Cortex of kidney (tissue), 1 donor: ENCODE measurements at places on chromosomes 7 and 10.

DNA sequence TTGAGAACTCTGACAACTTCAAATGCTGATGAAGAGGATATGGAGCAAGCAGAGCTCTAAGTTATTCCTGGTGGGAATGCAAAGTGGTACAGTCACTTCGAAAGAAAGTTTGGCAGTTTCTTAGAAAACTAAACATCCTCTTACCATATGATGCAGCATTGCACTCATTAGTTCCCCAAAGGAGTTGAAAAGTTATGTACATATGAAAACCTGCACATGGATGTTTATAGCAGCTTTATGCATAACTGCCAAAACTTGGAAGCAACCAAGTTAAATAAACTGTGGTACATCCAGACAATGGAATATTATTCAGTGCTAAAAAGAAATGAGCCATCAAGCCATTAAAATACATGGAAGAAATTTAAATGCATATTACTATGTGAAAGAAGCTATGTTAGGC, 779.3 kb upstream of the COBL start:
- no peak for DNase-seq

- no peak for DNase-seq
These were observed 475.1 kb downstream of the PARD3 start for GRCh38 chr10:34339816-34340553.

- DNase-seq = no peak
These were observed 1211.2 kb upstream of the SORCS1 start for GRCh38 chr10:108375691-108376090.

DNA sequence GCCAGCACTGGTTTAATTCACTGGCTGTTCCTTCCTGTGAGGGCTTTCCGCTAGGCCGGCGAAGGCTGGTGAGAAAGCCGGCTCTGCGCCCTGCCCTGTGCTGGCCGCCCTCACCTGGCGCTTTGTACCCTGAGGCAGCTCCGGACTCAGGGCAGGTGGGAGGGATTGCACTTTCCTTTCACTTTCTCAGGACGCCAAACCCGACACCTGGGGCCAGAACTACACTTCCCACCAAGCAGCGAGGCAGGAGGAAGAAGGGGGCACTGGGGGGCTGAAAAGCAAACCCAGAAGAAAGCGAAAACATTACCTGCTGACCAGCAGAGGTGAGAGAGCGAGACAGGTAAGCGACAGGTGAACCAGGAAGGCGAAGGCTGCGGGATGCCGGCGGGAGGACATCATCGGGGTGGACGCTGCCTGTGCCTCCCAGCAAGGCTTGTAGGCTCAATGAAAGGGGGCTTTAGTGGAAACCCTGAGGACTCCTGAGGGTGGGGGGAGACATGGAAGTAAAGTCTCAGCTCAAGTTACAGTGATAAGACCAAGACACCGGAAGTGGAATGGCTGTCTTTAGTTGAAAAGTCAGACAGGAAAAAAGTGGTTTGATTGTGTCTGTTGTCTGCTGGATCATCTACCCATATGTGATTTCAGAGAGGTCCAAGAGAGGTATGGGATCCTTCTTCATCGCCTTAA, at the start of gene RAB19:
TSS of gene RAB19 (plus strand) at position 181 of the 687 bp plus-strand sequence. CDS start 3,589 bp downstream, outside the sequence.
- DNase-seq = peak; percentile 9

- no peak for DNase-seq
These were observed 41.1 kb downstream of the WIPI2 start for GRCh38 chr7:5231116-5231515.

DNA sequence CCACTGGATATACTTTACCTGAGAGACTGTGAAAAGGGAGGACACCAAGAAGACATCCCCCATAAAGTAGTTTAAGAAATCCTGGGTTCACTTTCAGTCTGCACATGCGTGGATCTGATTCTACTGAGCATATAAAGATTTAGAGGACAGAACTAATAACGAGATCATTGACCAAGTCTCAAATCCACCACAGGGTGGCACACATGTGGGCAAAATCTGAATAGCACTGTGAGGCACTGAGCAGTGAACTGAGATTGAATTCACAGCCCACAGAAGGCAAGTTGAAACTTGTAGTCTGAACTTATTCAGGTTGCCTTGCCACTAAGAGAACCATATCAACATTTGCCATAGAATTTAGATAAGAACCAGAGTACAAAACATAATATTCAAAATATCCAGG, 818.6 kb downstream of the GRID1 start:
- DNase-seq = no peak

- DNase-seq = no peak
These were observed 19.1 kb downstream of the ADAM8 start for GRCh38 chr10:133257489-133258065.

DNA sequence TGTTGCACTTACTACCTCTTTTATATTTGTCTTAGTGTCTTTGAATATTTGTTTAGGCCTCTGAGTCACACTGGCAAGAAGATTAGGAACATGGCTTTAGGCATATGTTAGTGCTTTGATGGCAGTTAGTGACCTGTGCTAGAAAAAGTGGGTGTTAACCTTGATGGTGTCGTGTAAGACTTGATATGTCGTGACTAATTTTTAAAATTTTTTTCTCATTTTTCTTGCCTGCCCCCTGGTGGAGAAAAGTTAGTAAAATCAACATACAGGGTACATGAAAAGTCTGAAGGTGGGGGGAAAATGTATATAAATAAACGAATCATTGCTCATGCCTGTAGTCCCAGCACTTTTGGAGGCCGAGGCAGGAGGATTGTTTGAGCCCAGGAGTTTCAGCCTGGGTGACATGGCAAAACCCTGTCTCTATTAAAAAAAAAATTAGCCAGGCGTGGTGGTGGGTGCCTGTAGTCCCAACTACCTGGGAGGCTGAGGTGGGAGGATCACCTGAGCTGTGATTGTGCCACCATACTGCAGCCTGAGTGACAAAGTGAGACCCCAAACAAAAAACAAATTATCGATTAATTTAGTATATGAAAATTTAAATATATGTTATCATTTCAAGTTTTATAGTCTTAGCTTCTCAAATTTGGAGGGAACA, 44.6 kb downstream of the TAX1BP1 start:
- no peak for DNase-seq

GRCh38 chr10:79420974-79421688, 24.3 kb downstream of the ZCCHC24 start:
- DNase-seq = no peak

DNA sequence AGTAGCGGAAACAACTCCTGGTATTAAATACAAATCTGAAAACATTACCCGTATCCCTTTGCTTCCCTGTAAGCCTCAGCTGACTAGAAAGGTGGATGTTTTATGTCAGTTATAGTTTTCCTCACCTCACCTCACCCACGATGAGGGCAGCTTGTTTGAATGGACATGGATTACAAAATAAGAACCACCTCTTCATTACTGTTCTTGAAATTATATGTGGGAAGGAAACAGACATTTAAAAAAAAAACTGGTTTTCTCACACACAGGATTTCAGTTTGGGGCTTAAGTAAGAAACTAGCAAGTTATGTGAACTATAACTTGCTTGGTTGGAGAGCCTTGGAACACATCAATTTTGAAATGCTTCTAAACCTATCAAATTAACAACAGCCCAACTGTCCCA, 232.9 kb upstream of the CCDC6 start:
- no peak for DNase-seq

DNA sequence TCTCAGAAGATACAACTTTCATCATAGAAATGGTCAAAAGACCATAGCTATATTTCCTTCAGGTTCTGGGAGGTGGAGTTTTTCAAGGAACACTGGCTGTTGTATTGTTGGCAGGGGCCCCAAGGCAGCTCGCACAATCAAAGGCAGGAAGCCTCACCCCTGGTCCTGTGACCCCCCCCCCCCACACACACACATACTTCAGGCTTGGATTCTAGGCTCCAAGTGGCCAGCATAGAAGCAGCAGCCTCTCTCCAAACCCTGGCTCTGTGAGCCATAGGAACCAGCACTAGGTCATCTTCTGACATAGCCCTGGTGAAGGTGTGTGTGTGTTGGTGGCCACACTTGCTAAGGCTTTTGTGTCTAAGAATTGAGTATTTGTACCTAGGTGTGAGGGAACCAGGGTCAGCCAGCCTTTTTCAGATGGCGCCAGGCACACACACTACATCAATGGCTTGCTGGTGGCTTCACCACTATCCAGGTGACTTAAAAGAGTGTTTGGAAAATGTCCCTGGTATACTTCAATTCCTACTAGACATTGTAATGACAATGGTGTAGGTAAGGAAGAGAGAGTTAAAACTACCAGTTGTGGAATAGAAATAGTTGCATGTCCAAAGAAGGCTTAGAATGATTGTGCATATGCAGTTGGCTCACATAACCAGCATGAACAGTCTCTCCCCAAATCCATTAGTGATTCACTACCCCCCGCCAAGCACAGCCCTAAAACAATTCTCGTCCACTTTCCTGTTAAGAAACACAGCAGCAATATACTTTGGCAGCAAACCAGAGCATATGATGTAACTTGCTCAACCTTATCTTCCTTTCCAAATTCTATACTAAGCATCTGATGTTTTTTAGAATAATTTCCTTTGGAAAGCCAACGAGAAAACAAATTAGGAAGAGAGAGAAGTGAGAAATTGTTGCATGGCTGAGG, 91.3 kb downstream of the AVL9 start:
- DNase-seq = no peak

- no peak for DNase-seq
These were observed 560.9 kb downstream of the DNAJB6 start for GRCh38 chr7:157897681-157898080.

DNA sequence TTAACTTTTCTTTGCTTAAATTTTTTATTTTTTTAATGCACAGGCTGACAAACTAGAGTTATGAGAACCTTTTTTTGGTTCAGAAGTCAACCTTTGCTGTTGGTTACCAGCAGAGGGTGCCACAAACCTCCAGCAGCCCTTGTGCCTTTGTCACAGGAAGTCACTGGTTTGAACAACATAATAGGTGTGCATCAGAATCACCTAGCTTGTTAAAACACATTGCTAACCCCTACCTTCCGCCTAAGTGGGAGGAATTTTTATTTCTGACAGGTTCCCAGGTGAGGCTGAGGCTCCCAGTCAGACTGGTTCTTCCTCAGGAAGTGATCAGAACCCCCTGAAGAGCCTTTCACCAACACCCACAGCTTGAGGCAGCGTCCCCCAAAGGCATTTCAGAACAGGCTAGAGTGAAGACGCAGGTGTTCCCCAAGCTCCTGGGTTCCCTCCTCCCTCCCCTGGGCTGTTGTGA, 22.6 kb upstream of the VDAC2 start:
- DNase-seq = no peak

- DNase-seq = no peak
These were observed 191.8 kb downstream of the TNS3 start for GRCh38 chr7:47389923-47390630.

GRCh38 chr7:75849573-75849972, 29.3 kb upstream of the RHBDD2 start:
- no peak for DNase-seq

DNA sequence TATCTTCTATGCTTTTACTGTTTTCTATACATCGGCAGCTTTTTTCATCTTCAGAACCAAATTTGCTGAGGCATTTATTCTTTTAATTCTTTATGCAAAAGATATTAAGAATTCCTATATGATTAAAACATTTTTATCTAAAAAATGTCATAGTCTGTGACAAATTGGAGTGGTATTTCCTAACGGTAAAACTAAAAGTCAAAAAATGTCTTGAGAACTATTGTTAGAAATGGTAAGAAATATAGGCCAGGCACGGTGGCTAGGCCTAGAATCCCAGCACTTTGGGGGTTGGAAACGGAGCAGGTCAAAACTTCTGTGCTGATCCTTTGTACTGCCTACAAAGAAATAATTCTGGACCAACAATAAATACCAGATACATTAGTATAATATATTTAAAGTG, 57.7 kb upstream of the PRR15 start:
- no peak for DNase-seq

DNA sequence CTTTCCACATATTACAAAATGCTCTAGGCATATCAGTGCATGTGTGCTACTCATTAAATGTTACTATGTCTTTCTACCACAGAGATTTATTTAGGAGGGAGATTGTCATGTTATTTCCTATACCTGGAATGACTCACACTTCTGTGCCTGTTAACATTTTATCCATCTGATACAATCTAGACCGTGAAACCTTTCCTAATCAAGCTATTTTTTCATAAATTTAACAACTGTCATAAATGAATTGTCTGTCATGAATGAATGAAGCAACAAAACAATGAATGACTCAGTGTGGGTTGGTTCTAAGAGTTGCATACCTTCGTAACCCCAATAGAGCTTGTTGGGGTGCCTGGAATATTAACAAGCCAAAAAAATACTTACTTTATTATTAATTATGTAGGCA, 554.3 kb downstream of the GRM8 start:
- DNase-seq = no peak

DNA sequence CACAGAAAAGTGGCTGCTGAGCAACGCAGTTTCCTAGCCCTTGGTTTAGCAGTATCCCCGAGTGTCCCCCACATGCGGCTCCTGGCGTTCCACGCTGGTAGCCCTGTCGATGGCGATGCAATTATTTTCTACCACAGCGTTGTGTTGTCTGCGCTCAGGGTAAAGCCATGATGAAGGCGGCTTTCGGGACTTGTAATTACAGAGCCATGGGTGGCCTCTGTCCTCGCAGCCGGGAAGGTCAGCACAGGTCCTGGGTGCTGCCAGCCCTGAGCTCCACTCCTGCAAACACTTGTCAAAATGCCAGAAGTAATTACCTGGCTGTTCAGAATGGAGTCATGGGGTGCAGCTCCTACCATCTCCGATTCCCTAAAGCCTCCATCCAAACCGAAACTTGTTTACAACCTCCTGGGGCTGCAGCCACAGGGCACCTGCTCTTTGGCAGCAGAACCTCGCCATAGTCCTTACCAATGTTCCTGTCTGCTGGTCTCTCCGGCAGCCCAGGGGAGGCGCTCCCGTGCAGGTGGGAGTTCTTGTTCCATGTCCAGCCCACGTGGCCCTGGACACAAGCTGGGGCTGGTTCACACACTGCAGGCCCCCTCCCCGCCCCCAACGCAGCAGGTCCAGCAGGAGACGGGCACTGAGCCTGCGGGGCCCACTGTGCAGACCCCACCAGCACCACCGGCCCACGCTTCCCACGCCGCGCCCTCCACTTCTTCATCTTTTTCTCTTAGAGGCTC, 512.6 kb downstream of the PTPRN2 start:
- no peak for DNase-seq

GRCh38 chr10:112565434-112566053, 118.5 kb downstream of the VTI1A start:
- no peak for DNase-seq

DNA sequence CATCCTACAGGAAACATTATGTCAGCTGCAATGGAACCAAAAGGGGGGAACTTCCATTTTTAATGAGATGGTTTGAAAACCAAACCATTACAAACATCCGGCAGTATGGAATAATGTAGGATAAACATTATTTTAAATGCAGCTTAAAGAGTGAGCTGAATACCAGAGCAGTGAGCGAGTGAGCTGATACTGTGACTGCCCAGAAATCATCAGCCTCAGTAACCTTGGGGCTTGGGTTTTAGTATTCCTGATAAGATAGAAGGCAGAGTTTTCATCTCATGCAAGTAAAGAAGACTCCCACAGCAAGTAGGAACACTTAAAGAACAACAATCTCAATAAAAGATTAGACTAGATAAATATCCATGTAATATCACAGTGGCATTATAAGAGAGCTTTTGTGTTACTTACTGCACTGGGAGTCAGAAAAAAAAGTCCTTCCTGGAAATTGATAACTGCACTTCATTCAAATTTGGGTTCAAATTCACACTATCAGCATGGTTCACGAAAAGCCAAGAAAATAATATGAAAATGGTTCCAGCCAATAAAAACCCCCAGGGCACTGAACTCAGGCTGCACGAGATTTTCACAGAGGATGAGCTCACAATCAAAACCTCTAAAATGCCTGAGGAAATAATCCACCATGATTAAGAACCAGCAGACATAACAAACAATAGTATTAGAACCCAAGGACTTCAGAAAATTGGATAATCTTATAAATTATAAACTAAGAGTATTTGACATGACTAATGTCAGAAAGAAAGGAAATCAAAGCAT, 115.7 kb downstream of the MTPAP start:
- no peak for DNase-seq
